ENCODE measurements at places on chromosomes 2 and 18.

- no peak for DNase-seq
Measured at GRCh38 chr18:63315131-63315662, 4.4 kb downstream of the BCL2 start.

DNA sequence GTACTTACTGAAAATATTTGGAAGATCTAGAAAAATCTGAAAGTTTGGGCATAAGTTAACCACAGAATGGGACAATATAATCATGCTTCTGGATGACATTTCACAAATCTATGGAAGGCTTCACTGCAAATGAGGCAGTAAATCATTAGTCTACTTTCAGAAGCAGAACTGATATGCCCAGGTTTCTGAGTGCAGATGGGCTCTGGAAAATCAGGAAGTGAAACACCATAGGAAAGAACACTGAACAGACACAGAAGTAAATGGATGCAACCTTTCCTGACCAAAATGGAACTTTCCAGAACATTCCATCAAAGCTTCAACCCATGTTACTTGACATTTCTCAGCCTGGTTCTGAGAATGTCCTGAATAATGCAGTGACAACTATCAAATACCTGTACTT is 55.1 kb downstream of the KCNG3 start:
- no peak for DNase-seq

- DNase-seq = no peak
Measured at GRCh38 chr18:5519448-5520298, 24.1 kb downstream of the EPB41L3 start.

- no peak for DNase-seq
Measured at GRCh38 chr2:205138735-205139134, 543.6 kb upstream of the NRP2 start.

GRCh38 chr18:6382963-6383362 is 31.7 kb downstream of the L3MBTL4 start:
- no peak for DNase-seq

DNA sequence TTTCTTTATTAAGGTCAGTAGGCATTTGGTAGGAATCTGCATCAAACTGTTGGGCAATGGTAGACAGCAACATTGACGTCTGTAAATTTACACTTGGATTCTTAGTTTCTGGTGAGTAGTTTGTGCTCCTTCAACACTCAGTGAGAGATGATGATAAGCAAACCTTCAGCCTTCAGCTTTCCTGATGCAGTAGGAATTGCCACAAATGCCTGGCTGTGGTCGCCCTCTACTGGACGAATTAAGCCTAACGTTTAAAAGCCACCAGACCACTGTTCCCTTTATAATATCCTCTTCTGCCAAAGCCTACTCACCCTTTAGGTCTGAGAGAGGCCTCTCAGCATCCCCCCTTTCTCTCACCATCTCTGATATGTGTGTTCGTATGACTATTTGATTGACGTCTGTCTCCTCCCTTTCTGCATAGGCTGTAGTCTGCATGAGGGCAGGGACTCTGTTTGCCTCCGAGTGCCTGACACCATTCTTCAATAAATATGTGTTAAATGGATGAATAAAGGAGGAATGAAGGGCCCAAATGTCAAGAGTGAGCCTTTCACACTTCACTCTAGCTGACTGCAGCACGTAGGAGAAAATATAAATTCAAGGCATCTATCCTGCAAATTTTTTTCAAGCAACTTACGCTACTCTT is 47.0 kb upstream of the PLEKHM3 start:
- peak; percentile 30 for DNase-seq

- DNase-seq = no peak
Measured at GRCh38 chr18:73707035-73707434, 440.6 kb downstream of the FBXO15 start.

- DNase-seq = no peak
Measured at GRCh38 chr2:17083902-17084301, 418.3 kb upstream of the CYRIA start.
